Urothelium cell line (cell line): ENCODE measurements at places on chromosomes 3 and 15.
A peak's percentile ranks its signal among the peaks of the same experiment; 100 is the strongest.

GRCh38 chr3:30826531-30826942, 67.9 kb downstream of the GADL1 start:
- peak; percentile 15 for DNase-seq

- no peak for DNase-seq
These were observed 440.5 kb upstream of the CBLB start for GRCh38 chr3:106309274-106309673.

DNA sequence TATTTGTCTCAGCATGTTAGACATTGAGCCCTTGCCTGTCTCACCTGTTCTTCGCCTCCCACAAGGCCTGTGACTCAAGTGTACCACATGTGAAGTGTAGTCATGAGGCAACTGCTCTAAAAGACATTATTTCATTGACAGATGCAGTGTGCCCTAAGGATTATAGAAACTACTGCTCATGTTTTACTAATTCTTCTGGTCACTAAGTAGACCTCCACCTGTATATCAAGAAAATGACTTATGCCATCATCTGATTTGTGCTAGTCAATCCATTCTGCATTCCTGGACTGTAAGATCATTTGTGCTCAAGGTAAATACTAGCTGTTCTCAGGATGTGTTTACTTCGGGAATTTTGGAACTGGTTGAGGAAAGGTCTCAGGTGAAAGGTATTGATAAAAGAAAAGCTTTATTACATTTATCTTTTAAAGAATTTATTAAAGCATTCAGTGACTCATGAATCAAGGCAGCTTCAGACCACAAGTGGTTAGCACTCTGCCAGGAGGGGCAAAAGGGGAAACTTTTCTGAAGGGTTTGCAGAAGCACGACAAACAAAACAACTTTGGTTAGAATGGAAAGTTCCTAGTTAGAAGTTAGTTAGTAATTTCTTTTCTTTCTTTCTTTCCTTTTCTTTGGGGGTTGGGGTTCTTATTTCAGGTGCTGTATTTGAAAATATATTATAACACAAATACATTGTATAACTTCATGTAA, 465.3 kb upstream of the CBLB start:
- DNase-seq = peak; percentile 21

GRCh38 chr3:27078246-27078913, 290.8 kb downstream of the NEK10 start:
- DNase-seq = no peak

- no peak for DNase-seq
These were observed 47.0 kb downstream of the FRMD4B start for GRCh38 chr3:69338911-69339310.

DNA sequence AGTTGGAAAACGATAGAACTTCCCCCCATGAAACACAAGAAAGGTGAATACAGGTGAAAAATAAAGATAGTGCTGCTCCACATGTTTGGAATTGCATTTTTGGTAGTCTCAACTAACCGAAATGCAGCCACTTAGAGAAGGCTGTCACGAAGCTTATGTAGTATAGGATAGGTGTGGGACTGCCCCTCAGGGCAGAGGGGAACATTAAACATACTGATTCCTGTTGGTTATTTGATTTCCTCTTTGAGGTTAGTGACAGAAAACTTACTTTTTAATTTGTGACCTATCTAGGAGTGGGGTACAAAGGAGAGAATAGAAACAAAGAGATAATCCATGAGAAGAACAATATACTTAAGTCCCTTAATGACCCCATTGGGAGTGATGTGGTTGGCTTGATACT, 85.8 kb upstream of the SATB1 start:
- no peak for DNase-seq

DNA sequence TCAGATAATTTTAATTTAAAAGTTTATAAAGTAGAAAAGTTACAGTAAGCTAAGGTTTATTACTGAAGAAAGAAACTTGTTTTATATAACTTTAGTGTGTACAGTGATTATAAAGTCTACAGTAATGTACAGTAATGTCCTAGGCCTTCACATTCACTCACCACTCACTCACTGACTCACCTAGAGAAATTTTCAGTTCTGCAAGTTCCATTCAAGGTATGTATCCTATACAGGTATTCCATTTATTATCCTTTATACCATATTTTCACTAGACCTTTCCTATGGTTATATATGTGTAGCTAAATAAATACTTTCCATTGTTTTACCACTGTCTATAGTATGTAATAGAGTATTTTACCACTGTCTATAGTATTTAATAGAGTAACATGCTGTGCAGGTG, 33.2 kb upstream of the MME start:
- DNase-seq = no peak

DNA sequence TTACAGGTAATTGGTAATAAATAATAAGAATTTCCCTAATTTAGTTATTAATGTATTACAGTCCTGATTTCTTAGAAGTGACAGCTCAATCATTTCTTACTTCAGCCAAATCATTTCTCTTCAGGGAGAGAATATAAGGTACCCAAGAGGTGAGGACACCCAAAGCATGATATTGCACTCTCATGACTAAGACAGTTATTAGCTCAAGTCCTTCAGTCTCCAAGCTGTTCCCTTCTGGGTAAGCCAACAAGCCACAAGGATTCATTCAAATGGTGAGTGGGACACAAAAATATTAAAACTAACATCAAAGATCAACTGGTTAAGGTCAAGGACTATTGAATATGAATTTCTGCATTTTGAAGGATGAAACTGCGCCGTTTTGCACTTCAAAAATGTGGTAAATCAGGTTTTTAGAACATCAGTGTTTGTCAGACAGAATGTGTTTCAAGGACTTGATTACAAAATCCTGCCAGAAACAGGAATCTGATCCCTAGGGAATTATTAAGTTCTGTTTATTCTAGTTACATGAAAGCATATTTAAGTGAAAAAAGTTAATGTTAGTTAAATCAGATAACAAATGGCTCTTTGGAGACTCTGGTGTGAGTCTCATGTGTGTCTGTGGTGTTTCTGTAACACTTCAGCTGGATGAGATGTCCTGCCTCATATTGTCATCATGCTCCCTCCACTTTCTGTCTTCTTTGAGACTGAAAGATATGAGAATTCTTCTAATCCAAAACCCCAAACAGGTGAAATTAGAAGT, 101.7 kb upstream of the COL8A1 start:
- DNase-seq = no peak

DNA sequence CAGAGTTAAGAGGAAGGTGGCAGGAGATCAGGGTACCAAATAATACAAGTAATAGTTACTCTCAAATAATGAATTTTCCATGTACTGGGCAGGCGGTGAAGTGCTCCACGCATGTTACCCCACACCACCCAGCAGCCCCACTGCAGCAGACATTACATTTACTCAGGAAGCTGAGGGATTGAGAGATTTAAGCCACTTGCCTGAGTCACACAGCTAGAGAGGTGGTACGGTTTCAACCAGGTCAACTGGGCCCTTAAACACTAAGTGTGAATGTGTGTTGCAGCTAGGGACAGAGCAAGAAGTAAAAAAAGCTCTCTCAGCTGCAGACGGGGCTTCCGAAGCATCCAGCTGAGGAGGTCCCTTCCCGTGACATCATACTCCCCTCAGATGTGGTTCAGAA, 91.3 kb downstream of the PRICKLE2 start:
- DNase-seq = no peak

DNA sequence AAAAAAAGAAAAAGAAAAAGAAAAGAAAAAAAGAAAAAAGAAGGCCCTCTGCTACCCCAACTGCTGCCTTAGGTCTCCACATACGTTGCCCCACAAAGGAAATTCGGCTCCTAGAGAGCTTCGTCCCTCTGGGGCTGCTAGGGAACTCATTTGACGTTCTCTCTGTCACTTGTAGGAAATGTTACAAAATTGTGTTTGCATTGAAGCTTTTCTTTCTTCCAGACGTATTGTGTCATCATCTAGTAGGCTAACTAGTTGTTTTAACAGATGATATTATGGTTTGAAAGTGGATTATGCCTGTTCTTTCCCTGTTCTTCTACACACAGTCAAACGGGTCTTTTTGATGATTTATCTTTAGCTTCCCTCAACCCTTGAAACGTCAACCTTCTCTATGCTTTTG, 125.3 kb downstream of the BDH1 start:
- no peak for DNase-seq

- peak; percentile 65 for DNase-seq
These were observed 638 bp downstream of the WDR5B start for GRCh38 chr3:122415104-122415744.

DNA sequence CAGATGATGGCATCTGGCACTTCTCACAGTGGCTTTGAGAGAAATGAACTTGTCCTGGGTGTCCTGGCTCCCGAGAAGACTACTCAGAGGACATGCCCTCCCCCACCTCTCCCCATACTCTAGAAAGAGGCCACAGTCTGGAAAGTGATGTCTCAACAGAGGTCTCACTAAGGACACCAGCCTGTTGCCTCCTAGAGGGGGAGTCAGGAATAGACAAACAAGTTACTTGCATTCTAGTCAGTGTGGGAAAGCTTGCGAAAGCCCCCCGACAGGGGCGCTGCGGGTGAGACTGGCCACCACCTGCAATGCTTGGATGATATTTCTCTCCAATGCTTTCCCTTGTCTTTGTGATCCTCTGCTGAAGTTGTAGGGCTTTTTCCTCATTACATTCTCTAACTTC, 17.2 kb downstream of the B4GALT4 start:
- DNase-seq = no peak

DNA sequence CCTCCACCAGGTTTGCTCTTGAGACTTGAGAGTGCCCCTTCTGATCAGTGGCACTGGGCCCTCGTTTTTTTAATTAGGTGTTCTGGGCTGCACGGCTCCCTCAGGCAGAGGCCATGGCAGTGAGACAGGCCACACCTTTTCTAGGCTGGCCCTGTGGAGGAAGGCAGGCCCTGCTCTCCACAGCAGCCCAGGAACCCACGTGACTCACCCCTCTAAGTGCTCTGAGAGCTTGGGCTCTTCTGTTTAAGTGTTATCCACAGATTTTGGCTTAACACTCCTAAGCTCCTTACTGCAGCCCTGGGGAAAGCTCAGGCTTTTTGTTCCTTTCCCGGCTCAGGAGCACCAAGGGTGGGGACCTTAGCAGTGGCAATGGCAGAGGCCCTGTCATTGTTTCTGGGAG, 463.2 kb upstream of the GBE1 start:
- no peak for DNase-seq

DNA sequence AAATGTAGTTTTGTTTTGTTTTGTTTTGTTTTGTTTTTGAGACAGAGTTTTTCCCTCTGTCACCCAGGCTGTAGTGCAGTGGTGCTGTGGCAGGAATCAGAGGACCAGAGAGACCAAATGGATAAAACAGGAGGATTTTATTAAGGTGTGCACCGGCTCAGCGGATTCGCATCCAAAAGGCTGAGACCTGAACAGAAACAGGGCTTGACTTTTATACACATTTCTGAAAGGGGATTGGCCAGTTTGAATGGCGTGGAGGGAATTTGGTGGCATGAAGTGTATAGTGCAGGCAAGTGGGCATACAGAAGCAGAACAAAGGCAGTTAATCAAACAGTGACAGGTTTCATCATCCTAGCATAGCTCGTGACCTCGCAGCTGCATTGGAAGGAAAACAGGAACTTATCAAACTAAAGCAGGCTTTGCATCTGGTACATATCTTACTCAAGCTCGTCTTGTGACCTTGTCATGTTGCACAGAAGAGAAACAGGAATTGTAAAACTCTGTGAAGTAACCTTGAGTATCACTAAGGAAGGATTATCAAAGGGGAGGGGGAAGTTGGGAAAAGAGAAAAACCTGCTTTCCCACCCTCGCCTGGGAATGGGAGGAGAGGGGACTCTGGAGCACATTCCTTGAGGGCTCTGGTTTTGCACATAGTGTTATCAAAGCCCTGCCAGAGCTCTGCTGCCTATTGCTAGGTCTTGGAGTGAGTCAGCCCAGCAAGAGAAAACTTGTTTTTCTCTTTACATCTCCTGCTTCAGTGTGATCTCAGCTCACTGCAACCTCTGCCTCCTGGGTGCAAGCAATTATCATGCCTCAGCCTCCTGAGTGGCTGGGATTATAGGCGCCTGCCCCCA, 38.5 kb downstream of the C3orf62 start:
- DNase-seq = no peak

DNA sequence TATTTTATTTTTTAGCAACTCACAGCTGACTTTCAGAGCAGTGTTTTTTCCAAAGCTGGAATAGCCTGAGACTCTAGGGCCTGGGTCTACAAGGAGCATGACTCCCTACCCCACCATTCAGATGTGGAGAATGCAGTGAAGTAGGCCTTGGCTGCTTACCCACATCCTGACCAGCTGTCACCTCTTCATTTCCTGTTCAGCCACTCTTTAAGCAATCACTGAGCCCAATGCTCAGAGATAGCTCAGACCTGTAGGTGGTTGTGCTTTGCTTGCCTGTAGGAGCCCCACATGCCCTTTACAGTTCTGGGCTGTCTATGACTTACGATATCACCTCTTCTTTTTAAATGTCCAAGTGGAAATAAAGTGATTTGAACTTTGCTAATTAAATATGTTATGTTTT, 148.1 kb downstream of the NEK11 start:
- DNase-seq = no peak
